ENCODE measurements at places on chromosomes 2 and 18.

- no peak for DNase-seq
These were observed 61.8 kb downstream of the COMMD1 start for GRCh38 chr2:61967262-61967661.

- no peak for DNase-seq
These were observed 119.7 kb downstream of the GAREM1 start for GRCh38 chr18:32351032-32351431.

- no peak for DNase-seq
These were observed 189.9 kb upstream of the PIEZO2 start for GRCh38 chr18:11339188-11339775.

GRCh38 chr2:4465671-4466070 lies 762.3 kb downstream of the DCDC2C start:
- DNase-seq = no peak

GRCh38 chr2:196729418-196729817 lies 70.1 kb downstream of the GTF3C3 start:
- DNase-seq = no peak

DNA sequence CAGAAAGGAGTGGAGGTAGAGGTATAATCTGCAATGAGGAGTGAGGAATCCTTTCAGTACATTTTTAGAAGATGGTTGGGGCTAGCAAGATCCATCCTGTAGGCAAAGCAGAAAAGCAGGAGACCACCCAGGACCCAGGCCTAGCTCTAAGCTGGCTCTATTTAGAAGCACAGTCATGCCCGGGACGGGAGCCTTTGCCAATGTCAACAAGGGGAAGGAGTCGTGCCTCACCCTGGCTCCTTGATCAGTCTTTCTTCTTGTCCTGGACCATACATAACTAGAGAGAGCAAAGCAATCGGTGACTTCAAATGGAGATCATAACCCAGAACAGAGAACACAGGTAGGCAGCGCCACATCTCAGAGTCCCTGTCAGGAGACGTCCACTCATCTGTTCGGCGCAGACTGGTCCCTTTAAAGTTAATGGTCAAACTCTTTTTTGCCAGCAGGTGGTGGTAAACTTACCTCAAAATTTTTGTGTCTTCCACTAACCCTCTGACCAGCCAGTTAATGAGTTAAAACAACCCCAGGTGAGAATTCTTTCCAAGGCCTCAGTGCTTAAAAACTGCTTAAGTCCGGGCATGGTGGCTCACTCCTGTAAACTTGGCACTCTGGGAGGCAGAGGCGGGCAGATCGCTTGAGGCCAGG lies 8.0 kb downstream of the MC5R start:
- no peak for DNase-seq

DNA sequence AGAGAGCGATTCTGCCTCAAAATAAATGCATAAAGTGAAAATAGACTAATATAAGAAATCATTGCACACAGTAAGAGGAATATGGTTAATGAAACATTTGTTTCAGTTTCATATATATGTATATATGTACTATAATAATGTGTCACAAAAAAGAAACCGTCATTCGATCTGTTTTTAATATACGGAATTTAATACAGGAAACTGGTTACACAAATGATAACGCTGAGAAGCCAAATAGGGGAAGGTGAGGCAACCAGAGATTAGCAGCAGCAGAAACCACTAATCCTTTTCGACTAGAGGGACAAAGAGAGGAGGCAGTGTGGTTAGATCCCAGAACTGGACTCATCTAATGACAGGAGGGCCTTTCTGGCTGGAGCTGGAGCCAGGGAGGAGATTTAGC lies 64.2 kb upstream of the GREB1L start:
- DNase-seq = no peak

DNA sequence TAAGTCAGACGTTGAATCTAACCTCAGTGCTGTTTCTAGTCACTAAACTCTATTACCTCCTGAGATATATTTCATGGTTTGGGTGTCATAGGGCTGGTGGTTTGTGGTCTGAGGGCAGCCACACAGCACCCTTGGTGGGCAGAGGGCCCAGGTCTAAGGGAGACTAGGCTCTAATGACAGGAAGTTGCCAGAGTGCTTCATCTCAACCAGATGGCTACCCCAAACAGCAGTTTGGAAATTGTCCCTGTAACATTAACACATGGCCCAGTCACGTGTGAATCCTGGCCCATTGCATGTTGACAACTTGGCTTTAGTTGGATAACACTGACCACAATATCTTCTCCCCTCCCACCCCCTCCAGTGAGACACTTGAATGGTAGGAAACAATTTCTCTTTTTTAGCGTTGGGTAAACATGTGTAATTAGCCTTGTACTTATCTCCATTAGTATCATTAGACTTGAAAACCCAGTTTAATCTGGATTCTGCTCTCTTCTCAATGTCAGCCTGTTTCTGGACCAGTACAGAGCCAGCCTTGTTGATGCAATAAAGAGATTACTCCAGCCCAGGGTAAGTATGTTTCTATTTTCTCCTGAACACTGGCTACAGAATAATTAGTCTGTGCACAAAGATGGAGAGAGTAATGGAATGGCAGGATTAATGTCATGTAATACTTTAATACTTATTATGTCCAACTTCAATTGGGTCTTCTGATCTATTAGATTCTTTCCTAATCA lies 187.8 kb upstream of the SIX3 start:
- no peak for DNase-seq

DNA sequence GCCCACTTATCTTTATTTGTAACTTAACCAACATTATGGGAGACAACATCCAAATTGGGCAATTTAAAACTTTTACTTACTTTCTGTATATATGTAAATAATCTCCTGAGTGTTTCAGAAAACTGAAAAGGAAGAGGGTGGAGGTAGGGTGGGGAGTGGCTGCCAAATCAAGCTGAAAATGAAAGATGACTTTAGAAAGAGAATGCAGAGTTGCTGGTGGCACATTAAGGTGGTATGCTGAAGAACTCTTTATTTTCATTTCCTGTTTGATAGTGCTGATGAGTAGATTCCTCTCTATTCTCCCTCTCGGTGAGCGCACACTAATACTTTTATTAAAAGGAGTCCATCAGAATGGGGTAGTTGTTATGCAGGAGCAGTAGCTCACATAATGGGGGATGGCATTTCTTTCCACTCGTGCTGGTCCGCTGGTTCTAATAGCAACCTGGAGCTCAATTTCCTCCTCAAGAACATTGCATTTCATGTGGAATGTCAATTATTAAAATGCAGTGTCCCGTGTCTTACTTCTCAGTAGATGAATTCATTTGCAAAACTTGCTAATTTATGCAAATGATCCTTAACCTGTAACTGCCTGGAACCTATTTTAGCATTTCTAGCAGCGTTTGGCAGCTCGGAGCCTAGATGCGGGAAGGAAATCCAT lies 466.9 kb upstream of the HNRNPA3 start:
- DNase-seq = no peak

DNA sequence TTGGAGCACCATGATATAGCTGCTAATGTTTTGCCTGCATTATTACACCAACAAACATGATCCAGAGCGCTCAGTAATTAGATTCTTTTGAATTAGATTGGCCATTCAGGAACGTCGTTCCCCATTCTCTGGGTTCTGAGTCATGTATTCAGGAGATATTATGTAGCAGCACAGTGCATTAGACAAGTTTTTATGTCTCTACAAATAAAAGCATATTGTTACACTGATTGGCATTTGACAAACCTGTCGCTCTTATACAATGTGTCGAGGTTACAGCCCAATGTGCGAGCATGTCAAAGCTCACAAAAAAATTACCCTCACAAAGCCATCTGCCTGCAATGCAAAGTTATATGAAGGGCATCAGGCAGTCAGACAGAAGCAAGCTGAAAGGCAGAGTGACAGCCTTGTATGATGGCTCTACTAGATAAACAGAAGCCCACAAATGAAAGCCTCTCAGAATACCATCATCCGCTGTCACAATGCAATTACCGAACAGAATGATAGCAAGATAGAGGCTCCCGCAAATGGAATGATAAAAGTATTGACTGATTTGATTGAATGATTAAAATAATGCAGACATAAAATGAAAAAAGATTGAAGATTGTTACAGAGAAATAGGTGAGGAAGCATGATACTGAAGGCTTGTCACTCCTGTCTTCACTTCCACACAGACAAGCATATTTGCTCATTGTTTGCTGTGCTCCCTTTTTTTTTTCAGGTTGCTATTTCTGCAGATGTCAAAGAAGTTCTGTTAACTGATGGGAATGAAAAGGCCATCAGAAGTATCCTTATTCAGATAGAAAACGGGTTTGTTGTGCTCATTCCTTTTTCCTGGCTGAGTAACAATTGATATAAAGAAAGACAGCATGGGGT lies 234.6 kb upstream of the SIX3 start:
- no peak for DNase-seq

- no peak for DNase-seq
These were observed 927.9 kb upstream of the ACVR2A start for GRCh38 chr2:146916914-146917313.

- DNase-seq = no peak
These were observed 61.0 kb upstream of the TMEM87B start for GRCh38 chr2:111994042-111994441.

GRCh38 chr2:152083202-152083875 lies 15.5 kb downstream of the CACNB4 start:
- no peak for DNase-seq

GRCh38 chr18:26621161-26622026 lies 73.0 kb upstream of the KCTD1 start:
- no peak for DNase-seq

GRCh38 chr18:61587865-61588264 lies 254.6 kb downstream of the CDH20 start:
- DNase-seq = no peak

DNA sequence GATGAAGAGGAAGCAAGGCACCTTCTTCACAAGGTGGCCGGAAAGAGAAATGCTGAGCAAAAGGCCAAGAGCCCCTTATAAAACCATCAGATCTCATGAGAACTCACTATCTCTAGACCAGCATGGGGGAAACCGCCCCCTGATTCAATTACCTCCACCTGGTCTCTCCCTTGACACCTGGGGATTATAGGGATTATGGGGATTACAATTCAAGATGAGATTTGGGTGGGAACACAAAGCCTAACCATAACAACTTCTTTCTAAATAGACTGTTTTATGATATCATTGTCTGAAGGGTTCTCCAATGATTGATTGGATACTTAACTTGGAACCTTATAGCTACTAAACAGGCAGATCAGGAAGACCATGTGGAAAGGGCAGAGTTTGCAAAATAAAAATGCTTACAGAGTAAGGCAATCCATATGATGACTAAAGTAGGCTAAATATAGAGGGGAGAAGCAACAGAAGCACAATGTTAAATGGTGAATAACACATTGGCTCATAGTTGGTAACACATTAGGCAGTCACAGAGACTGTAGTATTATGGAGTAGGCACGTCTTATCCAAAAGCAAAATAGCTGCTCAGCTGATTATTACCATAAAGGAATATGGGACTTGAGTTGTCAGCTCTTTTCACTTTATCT lies 179.0 kb downstream of the BARD1 start:
- DNase-seq = no peak

- no peak for DNase-seq
These were observed 145.7 kb downstream of the ZEB2 start for GRCh38 chr2:144374163-144374661.

DNA sequence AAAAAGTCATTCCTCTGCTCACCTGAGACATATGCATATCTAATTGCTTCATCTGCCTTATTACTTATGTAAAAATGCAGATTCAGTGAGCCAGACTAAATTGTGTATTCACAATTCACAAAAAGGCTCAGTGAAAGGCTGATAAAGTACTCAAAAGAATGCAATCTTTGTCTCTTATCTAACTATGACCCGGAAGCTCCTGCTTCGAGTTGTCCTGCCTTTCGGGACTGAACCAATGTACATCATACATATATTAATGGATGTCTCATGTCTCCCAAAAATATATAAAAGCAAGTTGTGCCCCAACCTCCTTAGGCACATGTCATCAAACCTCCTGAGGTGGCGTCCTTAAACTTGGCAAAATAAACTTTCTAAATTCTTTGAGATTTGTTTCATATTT lies 120.5 kb downstream of the SCN3A start:
- no peak for DNase-seq

DNA sequence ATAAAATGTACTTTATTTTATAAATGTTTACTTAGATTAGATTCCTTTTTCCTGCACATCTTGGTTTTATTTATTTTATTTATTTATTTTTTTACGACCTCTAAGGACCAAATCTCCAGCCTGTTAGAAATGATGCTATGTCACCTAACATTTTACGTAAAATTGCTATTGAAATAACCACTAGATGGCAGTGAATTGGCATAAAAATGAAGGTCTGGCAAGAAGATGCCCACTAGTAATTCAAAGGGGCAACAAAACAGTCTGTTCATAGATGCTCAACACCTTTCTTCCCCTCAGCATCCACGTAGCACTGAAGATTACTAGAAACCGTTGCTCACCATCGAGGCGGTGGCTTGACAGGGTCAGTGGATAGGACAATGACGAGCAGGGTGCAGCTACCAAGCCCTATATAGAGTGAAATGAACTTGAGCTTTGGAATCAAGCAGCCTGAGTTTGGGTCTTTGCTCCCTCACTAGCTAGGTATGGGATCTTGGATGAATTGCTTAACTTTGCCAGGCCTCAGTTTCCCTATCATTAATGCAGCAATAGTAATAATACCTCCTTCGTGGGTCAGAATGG lies 128.7 kb upstream of the L3MBTL4 start:
- DNase-seq = no peak

GRCh38 chr2:43803113-43803512 lies 29.3 kb downstream of the DYNC2LI1 start:
- no peak for DNase-seq

GRCh38 chr2:40169430-40169829 lies 282.5 kb downstream of the SLC8A1 start:
- DNase-seq = no peak

DNA sequence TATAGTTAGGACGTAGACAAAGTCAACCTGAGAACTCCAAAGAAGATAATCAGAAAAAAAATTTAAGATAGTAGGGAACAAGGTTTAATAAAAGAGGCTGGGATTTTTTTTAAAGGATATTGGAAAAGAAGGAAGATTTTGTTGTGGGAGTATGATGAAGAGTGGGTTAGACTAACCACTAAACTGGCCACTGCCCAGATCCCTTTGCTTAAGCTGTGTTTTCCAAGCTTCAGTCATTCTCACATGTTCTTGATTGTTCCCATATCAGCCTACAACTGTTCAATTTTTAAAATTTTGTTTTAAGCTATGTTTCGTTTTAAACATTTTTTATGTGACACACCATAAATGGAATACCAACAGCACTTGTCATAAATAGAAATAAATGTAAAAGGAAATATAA lies 284.5 kb upstream of the MMADHC start:
- DNase-seq = no peak

- DNase-seq = no peak
These were observed 528.4 kb upstream of the SYT4 start for GRCh38 chr18:43805646-43806194.

GRCh38 chr18:50131591-50131990 lies 63.4 kb downstream of the MYO5B start:
- no peak for DNase-seq

DNA sequence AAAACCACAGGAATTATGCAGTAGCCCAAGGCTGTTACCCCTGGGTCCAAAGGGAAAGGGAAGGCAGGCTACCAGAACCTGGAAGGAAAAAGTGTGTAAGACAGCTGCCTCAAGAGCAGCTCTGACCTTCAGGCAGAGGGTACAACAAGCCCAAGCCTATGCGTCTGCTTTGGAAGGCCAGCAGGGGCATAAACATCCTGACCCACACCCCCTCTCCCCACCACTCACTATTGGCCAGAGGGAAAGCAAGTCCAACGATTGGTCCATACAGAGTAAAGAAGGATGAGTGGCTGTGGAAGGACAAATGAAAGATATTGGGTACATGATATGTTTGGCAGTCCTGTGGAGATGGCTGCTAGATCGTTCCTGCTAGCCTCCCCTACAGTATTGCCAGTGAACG lies 227.6 kb upstream of the HNRNPA3 start:
- no peak for DNase-seq

All from T-helper 17 cell (primary cell).